HCT116 (cell line): ENCODE measurements at places on chromosomes 6 and 20. TPM values are rescaled to one million over a fixed set of nuclear protein-coding genes. Genes with fewer than 3 reads are reported as not detected.

Gene BNIP5
- total RNA-seq = not detected

Gene ADAT2
- 18.4 TPM for total RNA-seq

Gene CFAP206
- total RNA-seq = 0.54 TPM

Gene NKX2-4
- total RNA-seq = not detected

Gene PKIB
- total RNA-seq = 24.0 TPM

Gene AGER
- 22.6 TPM for total RNA-seq

Gene NQO2
- total RNA-seq = 82.9 TPM

Gene SIM1
- total RNA-seq = not detected

DNA sequence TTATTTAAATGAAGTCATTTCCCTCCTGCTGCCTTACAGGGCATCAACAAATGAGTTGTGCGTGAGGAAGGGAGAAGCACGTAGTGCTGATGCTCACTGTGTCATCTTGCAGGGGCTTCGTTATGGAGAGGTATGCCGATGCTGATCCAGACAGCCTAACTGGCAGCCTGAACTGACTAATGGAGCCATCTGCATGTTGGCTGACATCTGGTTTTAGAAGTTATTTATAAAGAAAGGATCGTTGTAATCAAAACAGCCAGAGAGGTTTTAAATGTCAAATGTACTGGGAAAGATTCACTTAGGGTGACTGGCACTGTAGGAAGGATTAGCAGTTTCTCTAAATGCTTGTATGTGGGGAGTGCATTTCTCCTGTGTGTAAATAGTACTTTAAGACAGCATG lies 54.6 kb downstream of the FARS2 start:
- H3K27me3 ChIP-seq = no peaks in the 10 kb centered on the region
- H3K4me3 ChIP-seq = no peak overlapping the region
- H3K36me3 ChIP-seq = no peaks in the 10 kb centered on the region
- no peak overlapping the region for H3K27ac ChIP-seq
- no peak for DNase-seq

GRCh38 chr20:7601431-7601830 lies 338.8 kb downstream of the HAO1 start:
- no peak overlapping the region for H3K27ac ChIP-seq
- no peaks in the 10 kb centered on the region for H3K4me1 ChIP-seq
- H3K27me3 ChIP-seq = no peaks in the 10 kb centered on the region
- no peaks in the 10 kb centered on the region for H3K36me3 ChIP-seq
- H3K4me3 ChIP-seq = no peak overlapping the region
- DNase-seq = no peak

- no peak overlapping the region for H3K27ac ChIP-seq
- no peaks in the 10 kb centered on the region for H3K27me3 ChIP-seq
- no peaks in the 10 kb centered on the region for H3K4me1 ChIP-seq
- no peak for DNase-seq
- H3K36me3 ChIP-seq = no peaks in the 10 kb centered on the region
These were observed 1.5 kb downstream of the COL21A1 start for GRCh38 chr6:56245903-56246351.

DNA sequence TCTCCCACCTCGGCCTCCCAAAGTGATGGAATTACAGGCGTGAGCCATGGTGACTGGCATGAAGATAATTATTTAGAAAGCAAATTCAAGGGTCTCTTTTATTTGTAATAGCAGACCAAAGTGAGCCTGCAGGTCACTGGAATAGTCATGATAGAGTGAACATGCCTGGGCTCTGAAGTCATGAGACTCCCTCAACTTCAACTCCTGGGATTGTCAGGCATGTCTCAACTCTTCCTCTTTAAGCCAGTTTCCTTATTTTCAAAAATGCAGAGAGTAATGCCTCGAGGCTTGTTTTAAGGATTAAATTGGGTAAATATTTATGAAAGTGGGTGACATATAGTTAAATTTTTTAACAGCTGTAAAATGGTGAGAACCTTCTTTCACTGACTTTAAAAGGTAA lies 22.7 kb upstream of the HECA start:
- no peak overlapping the region for H3K4me3 ChIP-seq
- H3K36me3 ChIP-seq = no peaks in the 10 kb centered on the region
- no peaks in the 10 kb centered on the region for H3K27me3 ChIP-seq
- DNase-seq = no peak
- H3K27ac ChIP-seq = no peak overlapping the region

GRCh38 chr6:126110512-126111270 lies 124.4 kb downstream of the TRMT11 start:
- no peak overlapping the region for H3K4me3 ChIP-seq
- H3K27ac ChIP-seq = no peak overlapping the region
- H3K27me3 ChIP-seq = no peaks in the 10 kb centered on the region

DNA sequence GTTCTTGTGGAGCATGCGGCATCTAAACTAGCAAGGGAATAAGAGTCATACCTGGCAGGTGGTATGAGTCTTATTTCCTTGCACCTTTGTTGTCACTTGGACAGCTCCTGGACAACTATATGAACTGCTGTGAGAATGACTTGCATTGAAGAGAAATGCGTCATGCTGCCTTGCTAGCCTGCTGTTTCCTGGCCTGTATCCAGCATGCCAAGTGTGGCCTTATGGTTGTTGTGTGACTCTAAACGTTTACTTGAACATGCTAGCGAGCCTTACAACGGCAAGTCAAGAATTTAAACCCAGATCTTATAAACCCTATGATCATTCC lies 90.4 kb downstream of the CEP162 start:
- peak; percentile 43 for DNase-seq
- no peaks in the 10 kb centered on the region; the same call in 1 of the 2 replicates for H3K4me1 ChIP-seq
- no peaks in the 10 kb centered on the region for H3K27me3 ChIP-seq
- no peak overlapping the region for H3K4me3 ChIP-seq
- H3K36me3 ChIP-seq = no peaks in the 10 kb centered on the region
- H3K27ac ChIP-seq = 0 out of 2 replicates have a peak overlapping the region, but pooled peaks have one; percentile 18

GRCh38 chr6:149031859-149032598 lies 285.2 kb downstream of the UST start:
- peak overlapping the region; percentile 27 for H3K4me3 ChIP-seq
- peaks cover 28% of the 10 kb centered on the region for H3K4me1 ChIP-seq
- H3K27me3 ChIP-seq = no peaks in the 10 kb centered on the region

DNA sequence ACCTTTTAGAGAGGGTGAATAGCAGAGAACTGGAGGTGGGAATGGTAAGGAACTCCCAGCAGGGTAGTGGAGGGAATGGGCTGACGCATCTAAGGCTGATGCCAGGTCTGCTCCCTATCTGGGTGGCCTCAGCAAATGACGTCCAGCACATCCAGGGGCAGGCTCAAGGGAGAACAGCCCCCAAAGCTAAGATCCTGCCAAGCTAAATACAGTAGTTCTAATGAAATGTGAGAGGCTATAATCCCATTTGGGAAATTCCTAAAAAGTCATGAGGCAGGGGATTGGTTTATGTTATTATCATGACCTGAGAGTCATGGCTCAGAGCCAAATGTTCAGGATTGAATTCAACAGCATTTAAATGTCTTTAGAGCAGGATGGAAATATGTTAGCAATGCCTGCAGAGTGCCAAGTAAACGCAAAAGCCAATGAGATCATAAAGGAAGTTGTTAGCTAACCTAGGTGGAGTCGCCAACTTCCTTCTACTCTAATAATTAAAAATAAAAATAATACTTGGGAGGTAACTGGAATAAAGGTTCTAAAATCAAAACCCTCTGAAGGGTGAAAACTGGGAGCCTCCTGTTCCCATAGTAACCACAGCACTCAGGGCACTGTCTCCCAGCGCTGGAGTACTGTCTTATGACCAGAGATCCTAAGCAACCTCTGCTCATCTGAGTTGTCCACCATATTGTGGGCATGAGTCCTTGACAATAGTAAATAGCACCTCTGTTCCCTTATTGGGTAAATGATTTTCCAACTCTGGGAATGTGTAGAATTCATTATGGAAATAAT lies 34.8 kb downstream of the IYD start:
- no peaks in the 10 kb centered on the region for H3K4me1 ChIP-seq
- no peaks in the 10 kb centered on the region for H3K27me3 ChIP-seq
- DNase-seq = no peak
- H3K36me3 ChIP-seq = no peaks in the 10 kb centered on the region
- H3K27ac ChIP-seq = no peak overlapping the region

DNA sequence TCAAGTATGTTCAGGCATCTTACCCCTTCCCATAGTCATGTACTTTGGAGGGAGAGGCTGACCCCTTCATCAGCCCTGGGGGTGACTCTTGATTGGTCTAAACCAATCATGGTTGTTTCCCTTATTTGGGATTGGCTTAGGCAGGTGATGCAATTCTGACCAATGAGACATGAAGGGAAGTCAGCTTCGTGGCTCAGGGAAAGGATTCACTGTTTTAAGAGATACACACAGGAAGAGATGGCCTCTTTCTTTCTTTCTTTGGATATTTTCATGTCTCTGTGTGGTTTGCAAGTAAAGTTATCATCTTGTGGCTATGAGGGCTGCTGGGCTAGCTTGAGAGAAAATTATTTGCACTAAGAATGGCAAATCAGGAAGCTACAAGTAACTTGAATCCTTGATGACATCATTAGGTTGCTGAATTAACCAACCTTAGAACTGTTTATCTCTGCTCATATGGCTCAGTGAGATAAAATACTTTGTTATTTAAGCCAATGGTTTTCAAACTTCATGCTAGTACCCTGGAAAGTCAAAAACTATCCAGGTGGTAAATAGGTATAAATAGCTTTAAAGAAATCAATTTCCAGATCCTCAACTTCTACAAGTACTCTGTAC lies 144.2 kb upstream of the CENPW start:
- H3K4me3 ChIP-seq = no peak overlapping the region
- no peaks in the 10 kb centered on the region for H3K27me3 ChIP-seq
- no peak overlapping the region for H3K27ac ChIP-seq
- DNase-seq = no peak
- H3K4me1 ChIP-seq = no peaks in the 10 kb centered on the region

- H3K4me1 ChIP-seq = no peaks in the 10 kb centered on the region
- H3K27ac ChIP-seq = no peak overlapping the region
- no peak overlapping the region for H3K4me3 ChIP-seq
- DNase-seq = no peak
- H3K27me3 ChIP-seq = no peaks in the 10 kb centered on the region
- no peaks in the 10 kb centered on the region for H3K36me3 ChIP-seq
These were observed 253.8 kb upstream of the STXBP5 start for GRCh38 chr6:146950351-146950835.

DNA sequence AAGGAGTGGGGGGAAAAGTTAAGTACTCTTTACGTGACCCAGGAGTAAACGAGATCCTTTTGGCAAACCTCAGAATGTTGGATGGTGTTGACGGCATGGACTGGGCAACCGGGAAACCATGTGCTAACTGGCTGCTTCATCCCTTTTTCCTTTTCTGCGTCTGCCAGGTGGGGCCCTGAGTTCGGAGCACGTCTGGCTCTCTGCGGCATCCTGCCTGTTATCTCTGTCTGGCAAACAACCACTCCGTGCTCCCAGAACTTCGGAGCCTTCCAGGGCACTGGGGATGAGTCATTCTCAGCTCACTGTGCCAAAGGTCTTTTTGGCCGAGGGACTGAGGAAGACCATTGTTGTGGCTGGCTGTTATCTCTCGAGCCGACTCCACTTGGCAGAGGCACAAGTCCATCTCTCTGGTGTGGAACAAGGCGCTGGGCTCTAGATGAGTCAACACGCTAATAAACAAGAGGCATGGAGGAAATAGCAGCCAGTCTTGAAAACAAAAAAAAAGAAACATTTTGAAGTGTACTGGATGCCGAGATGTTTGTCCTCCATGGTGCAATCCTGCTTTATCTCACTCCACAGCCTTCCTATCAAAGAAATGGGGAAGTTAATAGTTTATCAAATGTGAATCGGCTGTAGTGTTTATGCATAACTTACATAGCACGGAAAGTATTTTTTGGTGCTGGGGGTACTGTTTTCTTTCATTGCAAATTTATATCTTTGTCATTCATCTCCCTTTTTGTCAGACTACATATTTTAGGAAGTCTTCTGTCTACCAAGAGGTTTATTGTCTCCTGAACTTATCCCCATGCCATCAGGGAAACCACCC lies 64.6 kb upstream of the TXNDC5 start:
- peak; percentile 95 for DNase-seq
- peaks cover 19% of the 10 kb centered on the region; the same call in 1 of the 2 replicates for H3K27me3 ChIP-seq
- H3K4me1 ChIP-seq = peaks cover 22% of the 10 kb centered on the region
- no peaks in the 10 kb centered on the region for H3K36me3 ChIP-seq
- H3K27ac ChIP-seq = no peak overlapping the region
- H3K4me3 ChIP-seq = peak overlapping the region; percentile 36

GRCh38 chr20:62133051-62133845 lies 9.9 kb downstream of the PSMA7 start:
- no peaks in the 10 kb centered on the region for H3K4me1 ChIP-seq
- DNase-seq = no peak
- H3K27ac ChIP-seq = no peak overlapping the region
- no peaks in the 10 kb centered on the region for H3K27me3 ChIP-seq
- no peak overlapping the region for H3K4me3 ChIP-seq
